ENCODE measurements at places on chromosomes 4 and X.

DNA sequence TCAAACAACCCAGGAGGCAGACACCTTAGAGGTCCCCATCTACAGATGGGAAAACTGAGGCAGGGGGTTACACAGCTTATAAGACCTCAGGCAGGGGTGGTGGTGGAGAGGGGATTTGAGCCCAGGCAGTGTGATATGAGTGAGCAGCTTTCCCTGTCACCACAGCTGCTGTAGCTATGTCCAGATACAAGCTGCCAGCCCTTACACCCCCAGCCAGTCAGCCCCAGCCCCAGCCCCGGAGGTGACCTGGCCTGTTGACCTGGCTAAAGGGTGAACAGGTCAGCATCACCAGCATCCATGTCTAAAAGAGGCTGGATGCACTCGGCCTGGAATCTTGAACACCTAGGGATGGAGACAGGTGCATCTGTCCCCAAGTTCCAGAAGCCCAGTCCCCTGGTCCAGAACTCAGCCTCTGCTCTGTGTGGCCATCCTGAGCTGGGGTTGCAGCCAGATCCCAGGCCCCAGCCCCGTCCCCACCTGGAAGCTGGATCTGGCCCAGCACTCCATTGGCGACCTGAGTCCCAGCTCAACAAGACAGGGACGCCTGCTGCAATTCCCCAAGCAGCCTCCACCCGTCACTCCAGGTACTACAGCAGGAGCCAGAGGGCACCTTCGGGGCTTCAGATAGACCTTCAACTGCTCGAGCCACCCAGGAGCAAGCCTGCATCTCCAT lies 89.5 kb downstream of the JAKMIP1 start:
- no peak for DNase-seq

- no peak for DNase-seq
Measured at GRCh38 chr4:43242606-43243005, 350.1 kb downstream of the GRXCR1 start.

DNA sequence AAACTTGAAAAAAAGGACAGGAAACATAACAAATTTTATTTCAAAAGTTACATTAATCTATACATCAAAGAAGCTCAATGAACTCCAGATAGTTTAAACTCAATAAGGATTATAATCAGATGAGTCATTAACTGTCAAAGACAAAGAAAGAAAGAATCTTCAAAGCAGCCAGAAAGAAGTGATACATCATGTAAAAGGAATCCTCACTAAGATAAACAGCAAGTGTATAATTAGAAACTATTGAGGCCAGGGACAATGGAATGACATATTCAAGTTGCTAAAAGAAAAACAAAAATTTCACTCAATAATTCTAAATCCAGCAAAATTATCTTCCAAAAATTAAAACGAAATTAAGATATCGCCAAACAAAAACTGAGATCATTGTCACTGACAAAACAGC lies 161.6 kb upstream of the NWD2 start:
- DNase-seq, result no peak

DNA sequence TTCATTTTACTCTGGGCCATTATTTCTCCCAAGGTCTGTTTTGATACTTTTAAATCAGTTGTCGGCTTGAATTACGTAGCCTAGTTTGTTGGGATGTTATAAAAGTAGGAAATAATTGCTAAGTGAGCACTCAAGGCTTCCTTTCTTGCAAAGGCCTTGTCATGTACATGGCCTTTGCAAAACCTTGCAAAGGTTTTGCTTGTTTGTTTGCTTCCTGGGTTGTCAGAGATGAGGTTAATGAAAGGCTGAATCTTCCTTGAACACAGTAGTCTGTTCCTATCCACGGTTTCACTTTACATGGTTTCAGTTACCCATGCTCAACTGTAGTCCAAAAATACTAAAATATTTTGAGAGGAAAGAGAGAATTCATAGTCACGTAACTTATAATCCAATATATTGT lies 113.5 kb downstream of the NAA11 start:
- DNase-seq, result no peak

DNA sequence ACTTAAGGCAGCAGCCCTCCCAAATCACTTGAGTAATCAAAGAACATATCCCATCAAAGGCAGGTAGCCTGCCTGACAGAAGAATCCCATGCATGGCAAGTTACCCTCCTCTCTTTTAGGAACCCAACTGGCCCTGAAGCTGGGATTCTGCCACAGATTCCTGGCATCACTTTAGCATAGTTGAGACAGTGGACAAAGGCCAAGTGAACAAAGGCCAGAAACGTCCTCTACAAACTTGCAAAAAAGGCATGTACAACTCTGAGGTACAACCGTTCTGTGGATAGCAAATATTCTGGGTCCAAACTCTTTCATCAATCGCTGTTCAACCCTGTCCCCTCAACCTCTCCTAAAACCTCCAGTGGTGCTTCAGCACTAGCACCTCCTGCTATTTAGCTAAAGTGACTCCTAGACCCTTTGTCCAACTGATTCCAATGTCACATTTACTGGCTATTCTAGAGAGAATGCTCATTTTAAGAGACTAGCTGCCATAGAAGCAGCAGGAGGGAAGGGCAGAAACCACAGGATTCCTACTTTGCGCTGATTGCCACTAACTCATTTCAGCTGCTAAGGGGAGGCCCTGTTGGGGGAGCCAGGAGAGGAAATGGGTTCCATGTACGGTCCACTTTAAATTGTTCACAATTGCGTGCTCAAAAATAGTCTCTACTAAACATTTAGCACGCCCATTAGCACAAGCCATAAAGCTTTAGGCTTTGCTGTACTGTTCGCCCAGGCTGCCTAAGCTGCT lies 105.9 kb downstream of the SHROOM4 start:
- DNase-seq, result peak; percentile 40

- peak; percentile 60 for DNase-seq
Measured at GRCh38 chr4:152936446-152937335, 568 bp downstream of the FHDC1 start.

- peak; percentile 58 for DNase-seq
Measured at GRCh38 chrX:3815896-3816664, 102.6 kb upstream of the PRKX start.

DNA sequence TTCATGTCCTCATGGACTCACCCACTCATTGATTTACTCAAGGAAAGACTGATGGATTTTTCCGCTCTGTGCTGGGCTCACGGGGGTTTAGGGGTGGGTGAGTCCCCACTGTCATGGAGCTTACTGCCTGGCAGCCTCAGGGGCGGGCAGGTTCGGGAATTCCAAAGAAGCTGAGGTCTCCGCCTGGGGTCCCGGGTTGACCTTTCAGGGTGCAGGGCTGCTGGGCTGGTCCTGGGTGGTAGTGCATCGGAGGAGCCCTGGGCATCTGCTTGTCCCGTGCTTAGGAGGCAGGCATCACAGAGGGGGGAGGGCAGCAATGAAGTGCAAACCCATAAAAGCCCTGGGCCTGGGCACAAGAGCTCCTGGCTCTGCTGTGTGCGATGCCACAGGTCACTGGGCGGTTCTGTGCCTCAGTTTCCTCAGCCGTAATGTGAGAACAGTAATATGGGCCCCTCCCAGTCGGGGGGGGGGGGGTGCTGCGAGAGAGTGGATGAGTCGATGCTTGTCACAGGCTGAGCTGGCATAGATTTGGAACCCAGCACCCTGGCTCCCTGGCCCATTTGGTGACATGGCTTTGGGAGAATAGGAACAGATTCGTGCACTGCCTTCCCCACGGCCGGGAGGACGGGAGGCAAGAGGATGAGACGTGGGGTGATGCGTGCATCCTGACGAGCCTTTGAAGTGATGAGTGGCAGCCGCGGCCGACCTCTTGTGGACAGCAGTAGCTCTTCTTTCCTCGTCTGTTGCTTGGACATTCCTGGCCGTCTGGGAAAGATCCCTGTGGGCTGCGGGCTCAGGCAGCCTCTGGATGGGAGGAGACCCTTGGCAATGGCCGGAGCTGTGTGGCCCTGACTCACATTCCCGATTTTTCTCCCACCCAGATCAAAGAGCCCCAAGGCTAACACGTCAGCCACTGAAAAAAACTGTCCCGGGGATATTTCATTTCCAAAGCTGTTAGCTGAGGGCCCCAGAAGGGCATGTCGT lies 42.0 kb downstream of the PSAPL1 start:
- DNase-seq, result peak; percentile 50

DNA sequence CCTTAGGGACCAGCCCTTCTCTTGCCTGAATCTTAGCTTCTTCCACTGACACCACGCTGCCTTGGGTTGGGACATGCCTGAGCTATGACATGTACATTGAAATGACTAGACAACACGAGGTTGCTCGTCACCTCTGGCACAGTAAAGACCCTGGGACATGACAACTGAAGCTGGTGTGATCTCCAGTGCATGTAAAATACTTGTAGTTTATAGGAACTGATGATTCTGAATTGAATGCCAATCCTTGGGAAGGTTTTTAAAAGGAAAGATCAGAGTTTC lies 100.7 kb upstream of the PGRMC2 start:
- no peak for DNase-seq

DNA sequence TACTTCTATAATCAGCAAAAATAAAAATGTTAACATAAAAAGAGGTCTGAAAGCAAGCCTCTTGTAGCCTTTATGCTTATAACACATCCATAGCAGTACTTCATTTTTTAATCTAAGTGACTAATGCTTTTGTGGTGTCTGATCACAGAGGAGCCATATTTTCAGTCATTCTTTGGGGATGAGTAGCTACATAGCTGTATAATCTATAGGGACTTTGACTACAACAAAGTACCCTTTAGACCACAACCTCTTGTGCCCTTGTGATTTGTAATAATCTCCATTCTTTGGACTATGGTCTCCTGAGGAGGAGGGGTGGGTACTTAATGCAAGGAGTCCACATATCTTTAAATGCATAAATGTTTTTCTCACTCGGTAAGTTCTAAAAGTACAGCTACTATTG lies 9.6 kb downstream of the DRP2 start:
- peak; percentile 56 for DNase-seq

GRCh38 chr4:31538877-31539276 lies 818.7 kb downstream of the PCDH7 start:
- no peak for DNase-seq

GRCh38 chr4:88211473-88212252 lies 53.2 kb upstream of the ABCG2 start:
- peak; percentile 84 for DNase-seq

DNA sequence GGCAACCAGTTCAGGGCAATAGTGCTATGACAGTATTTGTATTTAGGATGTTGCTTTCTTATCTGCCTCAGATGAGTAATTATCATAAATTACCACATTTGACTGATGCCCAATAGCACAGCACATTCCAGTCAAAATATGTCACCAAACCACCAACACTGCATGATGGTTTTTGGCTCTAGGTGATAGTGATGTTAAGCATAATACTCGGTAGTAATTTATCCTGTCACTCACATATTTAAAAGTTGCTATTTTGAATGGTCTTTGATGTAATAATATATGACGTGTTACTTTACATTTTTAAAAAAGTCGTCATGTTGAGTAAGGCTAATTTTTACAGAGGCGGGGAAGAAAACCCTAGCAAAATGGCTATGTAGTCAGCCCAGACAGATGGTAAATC lies 42.5 kb downstream of the UNC5C start:
- DNase-seq, result no peak

GRCh38 chr4:44494810-44495701 lies 46.4 kb upstream of the KCTD8 start:
- no peak for DNase-seq
